NCI-H748 treated with DMSO at 0.1 percent for 48 hours (cell line): ENCODE measurements at places on chromosomes 1 and 21.

- DNase-seq: no peak
These were observed 20.4 kb upstream of the RGS16 start for GRCh38 chr1:182624577-182624976.

DNA sequence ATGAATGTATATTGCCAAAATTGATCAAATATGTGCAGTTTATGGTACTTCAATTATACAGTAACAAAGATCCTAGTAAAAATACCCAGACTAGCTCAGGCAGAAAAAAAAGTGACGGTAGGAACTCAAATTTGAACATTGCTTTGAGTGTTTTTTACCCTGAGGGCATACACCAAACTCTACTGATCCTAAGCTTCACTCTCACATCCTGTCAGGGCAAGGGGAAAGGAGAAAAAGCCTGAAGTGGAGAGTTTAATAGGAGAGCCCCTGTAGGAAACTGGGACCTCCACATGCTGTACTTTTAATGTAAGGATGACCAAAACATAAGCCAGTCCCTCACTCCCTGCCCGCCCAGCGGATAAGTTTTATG lies 59.8 kb upstream of the GNG12 start:
- no peak for DNase-seq

- no peak for DNase-seq
These were observed 38.6 kb upstream of the MPZL1 start for GRCh38 chr1:167683226-167683625.

DNA sequence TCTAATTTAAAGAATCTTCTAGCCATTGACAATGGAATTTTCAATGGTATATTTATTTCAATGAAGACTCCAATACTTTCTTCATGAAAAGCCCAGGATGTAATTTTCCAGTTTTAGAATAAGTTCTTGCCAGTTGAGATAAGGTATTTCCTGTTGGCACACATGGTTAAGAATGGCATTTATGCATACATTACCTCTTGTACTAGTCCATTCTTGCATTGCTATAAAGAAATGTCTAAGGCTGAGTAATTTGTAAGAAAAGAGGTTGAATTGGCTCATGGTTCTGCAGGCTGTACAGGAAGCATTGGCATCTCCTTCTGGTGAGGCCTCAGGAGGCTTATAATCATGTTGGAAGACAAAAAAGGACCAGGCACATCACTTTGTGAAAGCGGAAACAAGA lies 1179.6 kb downstream of the AMY1C start:
- DNase-seq: no peak

GRCh38 chr1:89932598-89933364 lies 62.1 kb upstream of the ZNF326 start:
- DNase-seq: no peak

DNA sequence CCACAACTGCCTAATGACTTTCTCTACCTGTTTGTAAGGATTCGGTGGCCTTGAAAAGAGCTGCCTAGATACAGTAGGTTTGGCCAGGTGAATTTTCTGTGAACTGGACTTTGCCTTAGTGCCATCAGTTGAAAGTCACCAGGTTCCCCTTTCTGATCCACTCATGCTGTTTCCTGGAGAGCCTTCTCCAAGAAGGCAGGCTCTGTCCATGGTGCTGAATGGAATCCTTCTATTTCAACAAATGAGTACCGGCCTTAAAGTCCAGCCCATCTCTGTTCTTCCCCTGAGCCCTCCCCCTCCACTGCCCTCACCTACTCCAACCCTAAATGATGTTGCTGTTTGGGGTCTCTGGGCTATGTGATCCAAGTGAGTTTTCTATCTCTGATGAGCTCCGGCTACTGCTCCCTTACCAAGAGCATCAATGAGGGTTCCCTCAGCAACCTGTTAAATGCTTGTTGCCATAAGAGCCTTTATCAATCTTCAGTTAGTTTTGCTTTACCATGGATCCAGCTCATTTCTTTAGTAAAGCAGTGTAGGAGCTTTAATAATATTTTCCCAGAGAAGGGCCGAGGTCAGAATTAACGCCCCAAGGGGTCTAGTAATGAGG lies 500.4 kb downstream of the PTPRU start:
- no peak for DNase-seq

- no peak for DNase-seq
These were observed 3.2 kb downstream of the DMRTA2 start for GRCh38 chr1:50419907-50420677.
